ENCODE measurements at places on chromosomes 4 and X.

GRCh38 chr4:119597377-119597776 lies 31.2 kb downstream of the PDE5A start:
- DNase-seq: no peak

GRCh38 chrX:70208479-70208878 lies 26.0 kb upstream of the AWAT1 start:
- DNase-seq: no peak

DNA sequence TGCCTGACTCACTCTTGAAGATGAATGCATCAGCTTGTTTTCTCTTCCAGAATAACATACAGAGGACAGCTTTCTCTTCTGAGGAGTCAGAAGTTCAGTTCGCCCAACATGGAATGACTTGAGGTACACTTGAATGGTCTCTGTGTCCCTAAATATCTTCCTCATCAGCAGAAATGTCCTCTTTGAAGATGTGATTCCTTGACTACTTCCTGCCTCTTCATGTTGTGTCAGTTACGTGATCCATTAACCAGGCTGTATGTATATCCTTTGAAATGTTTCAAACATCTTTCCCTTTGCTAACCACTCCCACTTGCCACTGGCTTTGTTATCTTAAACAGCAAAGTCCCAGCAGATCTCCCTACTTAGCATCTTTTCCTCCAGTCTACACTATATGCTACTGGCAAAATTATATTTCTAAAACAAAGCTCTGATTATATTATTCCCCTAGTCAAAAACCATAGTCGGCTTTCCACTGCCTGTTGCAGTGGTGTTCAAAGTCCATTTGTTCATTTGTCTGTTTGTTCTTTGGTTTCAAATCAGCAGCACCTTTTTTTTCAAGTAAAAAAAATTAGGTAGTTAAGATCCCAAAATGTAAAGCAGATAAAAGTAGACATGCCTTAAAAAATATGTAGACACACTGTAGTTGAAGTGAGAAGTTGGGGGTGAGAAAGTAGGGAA lies 82.1 kb upstream of the PAK3 start:
- no peak for DNase-seq

- no peak for DNase-seq
These were observed 86.8 kb downstream of the ABLIM2 start for GRCh38 chr4:8071766-8072165.

GRCh38 chrX:115948018-115948923 lies 222.3 kb upstream of the AGTR2 start:
- no peak for DNase-seq

GRCh38 chr4:114599231-114599902 lies 760 bp downstream of the UGT8 start:
- DNase-seq: no peak

DNA sequence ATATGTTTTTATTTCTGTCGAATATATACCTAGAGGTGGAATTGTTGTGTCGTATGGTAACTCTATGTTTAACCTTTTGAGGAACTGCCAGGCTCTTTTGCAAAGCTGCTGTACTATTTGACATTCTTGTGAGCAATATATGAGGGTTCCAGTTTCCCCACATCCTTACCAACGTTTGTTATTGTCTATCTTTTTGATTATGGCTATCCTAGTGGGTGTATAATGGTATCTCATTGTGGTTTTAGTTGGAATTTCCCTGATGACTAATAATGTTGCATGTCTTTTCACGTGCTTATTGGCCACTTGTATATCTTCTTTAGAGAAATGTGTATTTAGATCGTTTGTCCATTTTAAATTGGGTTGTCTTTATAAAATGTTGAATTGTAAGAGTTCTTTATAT lies 24.5 kb downstream of the REPS2 start:
- DNase-seq: no peak

- DNase-seq: no peak
These were observed 2.2 kb downstream of the KIT start for GRCh38 chr4:54659749-54660535.

DNA sequence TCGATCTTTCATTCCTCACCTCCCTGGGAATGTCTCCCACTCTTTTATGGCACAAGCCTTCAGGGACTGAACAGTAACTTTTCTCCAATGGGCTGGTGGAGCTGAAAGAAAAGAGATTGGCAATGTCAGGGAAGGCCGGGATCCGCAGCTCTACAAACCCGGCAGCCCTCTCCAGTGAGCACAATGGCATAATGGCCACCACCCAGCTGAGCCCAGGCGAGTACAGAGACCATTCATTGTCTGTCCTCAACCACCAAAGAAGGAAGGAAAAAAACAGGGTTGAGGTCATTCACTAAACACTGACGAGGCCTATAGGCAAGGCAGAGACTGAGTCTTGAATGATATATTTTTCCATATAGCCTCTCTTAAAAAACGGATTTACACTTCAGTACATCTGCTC lies 3.6 kb downstream of the GEMIN8 start:
- no peak for DNase-seq

DNA sequence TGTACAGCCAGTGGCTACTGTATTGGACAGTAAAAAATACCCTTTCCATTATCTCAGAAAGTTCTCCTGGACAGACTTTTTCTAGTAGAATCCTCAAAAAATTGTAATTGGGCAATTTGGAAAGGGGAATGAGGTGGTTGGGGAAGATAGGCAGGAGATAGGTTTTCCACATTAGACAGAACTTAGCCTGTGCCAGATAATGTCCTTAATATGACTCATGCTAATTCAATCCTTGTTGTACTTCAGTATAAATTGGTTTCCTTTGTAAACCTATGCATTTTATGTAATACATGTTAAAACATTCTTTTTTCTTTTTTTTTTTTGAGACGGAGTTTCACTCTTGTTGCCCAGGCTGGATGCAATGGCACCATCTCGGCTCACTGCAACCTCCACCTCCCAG lies 8.9 kb downstream of the EIF4E start:
- no peak for DNase-seq

- DNase-seq: no peak
These were observed 241.5 kb downstream of the MAML3 start for GRCh38 chr4:139912445-139912844.

GRCh38 chr4:105458001-105458400 lies 15.9 kb downstream of the PPA2 start:
- DNase-seq: no peak

DNA sequence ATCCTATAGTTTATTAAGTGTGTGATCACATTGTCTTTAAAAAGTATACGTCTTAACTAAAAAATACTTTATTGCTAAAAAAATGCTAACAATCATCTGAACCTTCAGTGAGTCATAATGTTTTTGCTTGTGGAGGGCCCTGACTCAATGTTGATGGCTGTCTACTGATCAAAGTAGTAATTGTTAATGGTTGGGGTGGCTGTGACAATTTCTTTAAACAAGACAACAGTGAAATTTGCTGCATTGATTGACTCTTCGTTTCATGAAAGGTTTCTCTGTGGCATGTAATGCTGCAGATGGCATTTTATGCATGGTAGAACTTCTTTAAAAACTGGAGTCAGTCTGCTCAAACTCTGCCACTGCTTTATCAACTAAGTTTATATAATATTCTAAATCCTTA lies 101.4 kb upstream of the IL15 start:
- no peak for DNase-seq

- DNase-seq: no peak
These were observed 65.8 kb downstream of the SLC9A7 start for GRCh38 chrX:46693149-46693548.

All from SIG-M5 (cell line).